ENCODE measurements at places on chromosomes 1 and 21. TPM values are rescaled to one million over a fixed set of nuclear protein-coding genes. Genes with fewer than 3 reads are reported as not detected.

Gene CAPN8
- not detected for total RNA-seq

- H3K27ac ChIP-seq = no peak overlapping the region
- H3K4me3 ChIP-seq = no peak overlapping the region
- no peak for DNase-seq
- H3K27me3 ChIP-seq = no peaks in the 10 kb centered on the region
These were observed 102.5 kb downstream of the TRABD2B start for GRCh38 chr1:47894410-47895278.

Gene MAP1LC3C
- total RNA-seq = not detected

DNA sequence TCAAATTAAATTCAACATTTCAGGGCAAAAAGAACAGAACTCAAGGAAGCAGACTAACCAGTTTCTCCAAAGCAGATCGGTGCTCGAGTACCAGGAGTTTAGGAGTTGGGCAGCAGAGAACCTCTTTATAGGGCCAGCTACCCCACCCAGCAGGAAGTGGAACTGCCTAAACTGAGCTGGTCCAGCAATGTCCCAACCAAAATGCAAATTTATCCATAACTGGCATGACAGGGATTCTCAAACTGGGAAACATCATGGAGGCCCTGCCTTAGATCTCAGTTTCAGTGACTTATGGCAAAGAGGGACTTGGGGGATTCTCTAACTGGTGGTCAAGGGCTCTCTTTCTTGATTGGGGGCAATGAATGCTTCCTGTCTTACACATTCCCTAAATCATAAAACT is at the start of gene SPRR2B:
Gene SPRR2B, minus strand, starts transcription at position 101 of the 400 bp plus-strand sequence. CDS start 772 bp downstream, outside the sequence.
- H3K27me3 ChIP-seq = peaks cover 8% of the 10 kb centered on the region
- H3K4me3 ChIP-seq = no peak within 1 kb of the TSS
- no peak for DNase-seq
- no peaks in the 10 kb centered on the region for H3K36me3 ChIP-seq
- H3K4me1 ChIP-seq = no peaks in the 10 kb centered on the region

DNA sequence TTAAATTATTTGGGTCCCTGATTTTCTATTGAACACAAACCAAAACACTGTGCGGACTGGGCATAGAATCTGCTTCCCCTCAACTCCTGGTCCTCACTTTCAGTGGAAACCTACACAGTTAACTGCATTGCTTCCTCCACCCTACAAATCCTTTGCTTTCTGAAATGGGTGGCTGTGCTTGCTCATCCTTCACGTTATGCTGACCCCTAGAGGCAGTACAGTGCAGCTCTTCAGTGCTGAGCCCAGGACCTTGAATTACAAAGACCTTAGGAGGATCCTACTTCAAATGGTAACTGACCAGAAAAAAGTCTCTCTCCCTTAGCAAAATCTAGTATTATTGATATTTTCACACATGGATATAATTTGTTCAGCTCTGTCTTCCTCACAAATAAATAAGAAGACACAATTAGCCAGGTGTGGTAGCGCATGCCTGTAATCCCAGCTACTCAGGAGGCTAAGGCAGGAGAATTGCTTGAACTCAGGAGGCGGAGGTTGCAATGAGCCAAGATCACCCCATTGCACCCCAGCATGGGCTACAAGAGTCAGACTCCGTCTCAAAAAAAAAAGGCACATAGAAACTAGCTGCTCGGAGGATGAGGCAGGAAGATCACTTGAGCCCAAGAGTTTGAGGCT is 63.4 kb upstream of the L1TD1 start:
- no peaks in the 10 kb centered on the region for H3K4me1 ChIP-seq
- H3K27me3 ChIP-seq = no peaks in the 10 kb centered on the region
- DNase-seq = no peak
- H3K27ac ChIP-seq = no peak overlapping the region
- H3K4me3 ChIP-seq = no peak overlapping the region

- H3K36me3 ChIP-seq = peaks cover 50% of the 10 kb centered on the region
- H3K4me3 ChIP-seq = no peak overlapping the region
- no peak overlapping the region for H3K27ac ChIP-seq
These were observed 281.8 kb downstream of the VAV3 start for GRCh38 chr1:107683191-107683657.

Gene NASP
- total RNA-seq = 204 TPM

DNA sequence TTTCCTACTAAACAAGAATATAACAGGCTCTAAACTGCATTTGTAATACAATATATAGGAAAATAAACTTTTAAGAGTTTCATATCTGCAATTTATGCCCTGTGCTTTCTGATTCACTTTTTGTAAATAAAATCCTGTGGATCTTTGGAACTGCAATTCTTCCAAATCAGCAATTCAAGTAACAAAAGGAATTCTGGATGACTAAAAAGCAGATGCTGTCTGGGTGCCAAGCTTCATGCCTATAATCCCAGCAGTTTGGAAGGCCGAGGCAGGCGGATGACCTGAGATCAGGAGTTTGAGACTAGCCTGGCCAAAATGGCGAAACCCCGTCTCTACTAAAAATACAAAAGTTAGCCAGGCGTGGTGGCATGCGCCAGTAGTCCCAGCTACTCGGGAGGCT is 6.3 kb downstream of the NME7 start:
- H3K27ac ChIP-seq = no peak overlapping the region
- H3K36me3 ChIP-seq = peaks cover 4% of the 10 kb centered on the region
- H3K27me3 ChIP-seq = no peaks in the 10 kb centered on the region

- peaks cover 27% of the 10 kb centered on the region for H3K4me1 ChIP-seq
- DNase-seq = no peak
- peaks cover 2% of the 10 kb centered on the region for H3K36me3 ChIP-seq
- H3K27ac ChIP-seq = peak overlapping the region; percentile 73
- H3K27me3 ChIP-seq = no peaks in the 10 kb centered on the region
These were observed 534 bp downstream of the SLC6A9 start for GRCh38 chr1:44030605-44031251.

Gene AKT3
- total RNA-seq = 67.9 TPM

DNA sequence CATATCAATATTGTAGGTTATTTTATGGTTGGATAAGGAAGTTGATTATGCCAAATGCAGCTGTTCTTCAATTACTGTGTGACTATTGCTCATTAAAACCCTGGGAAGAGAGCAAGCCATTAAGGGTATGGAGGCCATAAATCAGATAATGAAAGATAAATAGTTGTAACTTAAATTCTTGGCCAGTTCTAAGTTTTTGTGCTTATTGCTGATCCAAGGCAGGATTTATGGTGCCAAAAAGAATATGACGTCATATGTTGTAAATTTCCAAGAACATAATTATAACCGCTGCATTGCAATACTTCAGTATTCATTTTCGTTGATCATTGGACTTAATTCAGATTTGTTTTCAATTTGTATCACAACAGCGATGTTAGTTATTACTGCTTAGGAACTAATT is 211.6 kb downstream of the LRRC40 start:
- H3K27ac ChIP-seq = no peak overlapping the region
- no peaks in the 10 kb centered on the region for H3K4me1 ChIP-seq
- no peak for DNase-seq
- no peaks in the 10 kb centered on the region for H3K36me3 ChIP-seq
- H3K4me3 ChIP-seq = no peak overlapping the region

GRCh38 chr1:42941640-42942330 is 16.9 kb downstream of the SLC2A1 start:
- H3K4me1 ChIP-seq = peaks cover 100% of the 10 kb centered on the region
- DNase-seq = no peak
- H3K27me3 ChIP-seq = no peaks in the 10 kb centered on the region
- H3K4me3 ChIP-seq = no peak overlapping the region

Gene LCE1A
- not detected for total RNA-seq

Gene CHIA
- total RNA-seq = not detected

- H3K27ac ChIP-seq = no peak overlapping the region
- no peak for DNase-seq
These were observed 129.2 kb downstream of the GLUL start for GRCh38 chr1:182262425-182262824.

Gene PLK3
- total RNA-seq = 82.0 TPM

DNA sequence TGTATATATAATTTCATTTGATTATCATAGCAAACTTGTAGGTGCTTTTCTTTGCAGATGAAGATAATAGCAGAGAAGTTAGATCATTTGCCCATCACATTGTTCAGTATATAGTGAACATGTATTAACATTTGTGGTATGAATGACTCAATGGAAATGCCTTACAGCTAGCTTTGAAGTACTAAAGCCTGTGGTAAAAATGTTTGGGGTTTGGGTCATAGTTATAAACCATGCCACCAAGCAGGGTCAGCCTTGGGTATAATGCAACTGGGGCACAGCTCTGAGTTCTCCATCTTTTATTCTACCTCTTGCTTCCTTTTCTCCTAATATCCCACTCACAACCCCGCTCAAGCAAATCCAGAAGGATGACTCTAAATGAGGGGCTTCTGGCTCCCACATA is 141.6 kb downstream of the KCNT2 start:
- no peaks in the 10 kb centered on the region for H3K36me3 ChIP-seq
- H3K27me3 ChIP-seq = no peaks in the 10 kb centered on the region
- H3K27ac ChIP-seq = no peak overlapping the region
- no peak overlapping the region for H3K4me3 ChIP-seq

DNA sequence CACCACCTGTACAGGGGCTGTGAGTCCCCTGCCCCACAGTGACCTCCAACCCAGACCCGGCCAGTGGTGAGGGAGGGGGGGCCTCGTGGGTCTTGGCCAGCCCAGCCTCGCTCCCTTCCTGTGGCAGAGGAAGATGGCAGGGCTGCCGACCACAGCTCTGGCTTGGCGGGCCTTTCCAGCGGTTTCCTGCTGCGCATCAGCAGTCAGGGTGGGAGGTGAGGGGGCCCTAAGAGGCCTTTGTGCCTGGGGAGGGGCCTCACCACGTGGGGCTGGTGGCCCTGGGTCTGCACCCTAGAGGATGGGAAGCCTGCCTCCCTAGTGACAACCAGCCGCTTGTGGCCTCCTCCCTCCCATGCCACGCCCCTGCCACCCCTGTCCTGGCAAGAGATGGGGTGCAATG is 72.6 kb upstream of the ARHGEF16 start:
- H3K27me3 ChIP-seq = peaks cover 4% of the 10 kb centered on the region
- no peak overlapping the region for H3K4me3 ChIP-seq
- H3K4me1 ChIP-seq = no peaks in the 10 kb centered on the region
- H3K27ac ChIP-seq = no peak overlapping the region

GRCh38 chr1:154819628-154820590 is 50.2 kb downstream of the KCNN3 start:
- H3K27ac ChIP-seq = no peak overlapping the region
- H3K36me3 ChIP-seq = no peaks in the 10 kb centered on the region
- DNase-seq = no peak
- no peaks in the 10 kb centered on the region for H3K27me3 ChIP-seq
- peaks cover 12% of the 10 kb centered on the region for H3K4me1 ChIP-seq
- H3K4me3 ChIP-seq = no peak overlapping the region

GRCh38 chr1:234397732-234398131 is 24.5 kb downstream of the COA6 start:
- no peak overlapping the region for H3K27ac ChIP-seq
- DNase-seq = no peak
- no peak overlapping the region for H3K4me3 ChIP-seq
- peaks cover 20% of the 10 kb centered on the region for H3K36me3 ChIP-seq

DNA sequence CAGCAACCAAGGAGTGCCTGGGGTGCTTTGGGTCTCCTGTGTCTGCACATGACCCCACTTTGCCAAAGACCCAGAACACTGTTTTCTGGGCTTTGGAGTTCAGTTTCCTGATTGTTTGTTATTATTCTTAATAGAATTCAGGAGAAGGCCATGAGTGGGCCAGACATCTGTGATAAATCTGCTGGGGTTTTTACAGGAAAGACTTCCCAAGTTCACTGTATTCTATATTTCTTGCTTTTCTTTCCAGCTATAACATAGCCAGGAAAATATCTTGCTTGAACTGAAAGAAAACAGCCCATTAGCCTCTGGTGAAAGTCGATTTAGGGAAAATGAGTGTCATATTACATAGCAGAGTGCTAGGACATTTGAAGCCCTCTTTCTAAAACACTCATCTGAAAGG is 345.1 kb upstream of the USP24 start:
- no peak overlapping the region for H3K27ac ChIP-seq
- H3K27me3 ChIP-seq = no peaks in the 10 kb centered on the region
- H3K4me1 ChIP-seq = no peaks in the 10 kb centered on the region
- H3K36me3 ChIP-seq = no peaks in the 10 kb centered on the region

DNA sequence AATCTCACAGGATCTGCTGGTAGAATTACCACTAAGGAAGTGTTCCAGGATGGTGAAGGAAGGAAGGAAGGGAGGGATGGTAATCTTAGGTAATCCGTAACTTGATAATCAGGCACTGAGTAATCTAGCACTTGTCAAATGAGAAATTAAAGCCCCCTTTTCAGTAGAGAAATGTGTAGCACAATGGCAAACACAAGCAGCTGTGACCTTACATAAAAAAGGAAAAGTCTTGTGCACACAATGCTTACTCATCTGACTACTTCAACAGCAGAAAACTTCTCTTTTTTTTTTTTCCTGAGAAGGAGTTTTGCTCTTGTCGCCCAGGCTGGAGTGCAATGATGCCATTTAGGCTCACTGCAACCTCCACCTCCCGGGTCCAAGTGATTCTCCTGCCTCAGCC is 6.1 kb downstream of the NUP210L start:
- H3K27ac ChIP-seq = no peak overlapping the region
- H3K4me3 ChIP-seq = no peak overlapping the region
- peaks cover 2% of the 10 kb centered on the region for H3K36me3 ChIP-seq
- H3K27me3 ChIP-seq = no peaks in the 10 kb centered on the region
- DNase-seq = no peak

Gene SZRD1
- total RNA-seq = 184 TPM

- no peaks in the 10 kb centered on the region for H3K4me1 ChIP-seq
- no peaks in the 10 kb centered on the region for H3K36me3 ChIP-seq
- H3K27me3 ChIP-seq = no peaks in the 10 kb centered on the region
- DNase-seq = no peak
These were observed 80.1 kb upstream of the PTGFR start for GRCh38 chr1:78410643-78411042.

DNA sequence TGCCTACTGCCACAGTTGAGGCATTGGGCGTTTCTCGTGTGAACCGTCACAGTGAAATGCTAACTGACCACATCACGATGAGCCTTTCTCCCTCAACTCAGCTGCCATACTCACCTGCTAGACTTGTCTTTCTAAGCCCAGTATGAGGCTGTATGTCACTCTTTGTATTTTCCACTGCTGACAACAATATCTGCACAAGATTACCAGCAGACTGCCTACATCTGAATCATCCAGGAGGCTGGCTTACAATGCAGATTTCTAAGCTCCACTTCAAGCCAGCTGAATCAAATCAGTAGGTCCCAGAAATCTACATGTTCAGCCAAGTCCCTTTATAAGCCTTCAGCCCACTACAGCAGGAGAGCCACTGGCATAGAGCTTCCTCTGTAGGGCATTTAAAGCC is 355.0 kb upstream of the DUSP10 start:
- no peak for DNase-seq
- H3K27me3 ChIP-seq = peaks cover 7% of the 10 kb centered on the region
- no peak overlapping the region for H3K27ac ChIP-seq
- no peaks in the 10 kb centered on the region for H3K4me1 ChIP-seq
- H3K36me3 ChIP-seq = no peaks in the 10 kb centered on the region
- H3K4me3 ChIP-seq = no peak overlapping the region

Gene IGSF21
- not detected for total RNA-seq

Gene NR5A2
- total RNA-seq = 0.07 TPM

GRCh38 chr1:156152628-156153027 is 757 bp upstream of the SEMA4A start:
- peaks cover 2% of the 10 kb centered on the region for H3K27me3 ChIP-seq
- no peak overlapping the region for H3K4me3 ChIP-seq
- no peak for DNase-seq
- H3K27ac ChIP-seq = no peak overlapping the region
